Ovary (tissue), 10 donors: ENCODE measurements at places on chromosomes 2 and 18. TPM values are rescaled to one million over a fixed set of nuclear protein-coding genes. Genes with fewer than 3 reads are reported as not detected.

Gene SIX3
- total RNA-seq, result not detected

Gene ZC3H8
- total RNA-seq, result 9.8 TPM

Gene ANO7
- 4.0 TPM for total RNA-seq

Gene SKOR2
- total RNA-seq, result not detected

Gene DYSF
- 4.4 TPM for total RNA-seq

Gene SMYD1
- total RNA-seq, result not detected

Gene C2orf80
- not detected for total RNA-seq

Gene ASIC4
- not detected for total RNA-seq

Gene ZNF804A
- 0.07 TPM for total RNA-seq

Gene ARHGAP25
- total RNA-seq, result 15.2 TPM

Gene OXER1
- 6.0 TPM for total RNA-seq

- peaks cover 26% of the 10 kb centered on the region for H3K4me1 ChIP-seq
- no peaks in the 10 kb centered on the region for H3K27me3 ChIP-seq
- H3K4me3 ChIP-seq, result no peak overlapping the region
- no peaks in the 10 kb centered on the region for H3K36me3 ChIP-seq
- DNase-seq, result peak; percentile 45
Measured at GRCh38 chr2:217797661-217798069, 205.1 kb downstream of the TNS1 start.

DNA sequence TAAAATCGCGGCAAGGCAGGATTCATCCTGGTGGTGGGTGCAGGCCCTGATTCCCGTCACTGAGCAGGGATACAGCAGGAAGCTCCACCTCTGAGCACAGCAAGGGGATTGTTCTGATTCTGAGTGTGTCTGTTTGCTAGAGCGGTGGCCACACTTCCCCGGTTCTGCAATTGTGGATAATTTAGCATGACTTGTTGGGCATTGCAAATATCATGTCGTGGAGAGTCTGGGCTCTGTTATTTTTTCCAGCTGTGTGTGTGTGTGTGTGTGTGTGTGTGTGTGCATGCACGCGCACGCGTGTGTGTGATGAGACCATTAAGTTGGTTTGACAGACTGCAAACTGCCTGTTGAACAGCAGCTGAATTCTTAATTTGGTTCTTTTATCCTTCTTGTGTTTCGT is 4.1 kb upstream of the TMEM18 start:
- no peaks in the 10 kb centered on the region for H3K27me3 ChIP-seq
- DNase-seq, result no peak
- no peak overlapping the region for H3K4me3 ChIP-seq
- no peak overlapping the region for H3K27ac ChIP-seq
- no peaks in the 10 kb centered on the region for H3K4me1 ChIP-seq

- H3K36me3 ChIP-seq, result no peaks in the 10 kb centered on the region
- H3K4me1 ChIP-seq, result peaks cover 4% of the 10 kb centered on the region
- DNase-seq, result no peak
Measured at GRCh38 chr18:7090771-7091170, 26.8 kb downstream of the LAMA1 start.

- no peak overlapping the region for H3K4me3 ChIP-seq
- no peak for DNase-seq
- no peaks in the 10 kb centered on the region for H3K27me3 ChIP-seq
- no peaks in the 10 kb centered on the region for H3K4me1 ChIP-seq
- H3K36me3 ChIP-seq, result no peaks in the 10 kb centered on the region
Measured at GRCh38 chr2:100419915-100420314, 2.4 kb upstream of the CHST10 start.

DNA sequence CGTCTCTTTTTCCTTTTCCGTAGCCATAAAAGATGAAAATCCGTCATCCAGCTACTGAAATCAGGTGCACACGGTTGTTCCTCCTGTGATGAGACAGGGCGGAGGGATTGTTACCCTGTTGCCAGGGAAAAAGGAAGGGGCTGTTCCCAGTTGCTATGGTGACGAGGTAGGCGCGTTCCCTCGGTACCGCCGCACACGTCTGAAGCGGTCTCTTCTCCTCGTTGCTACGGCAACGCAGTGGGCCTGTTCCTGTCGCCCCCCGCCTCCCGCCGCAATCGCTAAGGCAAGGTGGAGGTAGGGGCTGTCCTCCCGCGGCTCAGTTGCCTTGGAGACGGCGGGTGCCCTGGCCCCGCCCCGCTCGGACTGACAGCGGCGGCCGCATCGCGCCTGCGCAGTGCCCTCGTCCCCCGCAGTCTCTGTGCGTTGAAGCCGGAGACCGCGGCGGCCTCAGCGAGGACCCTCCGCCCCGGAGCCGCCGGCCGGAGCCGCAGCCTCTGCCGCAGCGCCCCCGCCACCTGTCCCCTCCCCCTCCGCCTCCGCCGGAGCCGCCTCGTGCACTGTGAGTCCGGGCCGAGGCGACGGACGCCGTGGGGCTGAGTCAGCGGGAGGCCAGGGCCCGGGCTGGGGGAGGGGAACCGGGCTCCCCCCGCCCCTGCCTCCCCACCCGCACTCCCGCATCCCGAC is at the start of gene MAPRE3:
Gene MAPRE3, plus strand, starts transcription at position 394 of the 684 bp plus-strand sequence. CDS start 51,582 bp downstream, outside the sequence.
- peak within 1 kb of the TSS; percentile 76 for H3K4me3 ChIP-seq
- peaks cover 4% of the 10 kb centered on the region for H3K4me1 ChIP-seq
- no peaks in the 10 kb centered on the region for H3K27me3 ChIP-seq
- peak within 1 kb of the TSS; percentile 89 for H3K27ac ChIP-seq
- no peaks in the 10 kb centered on the region for H3K36me3 ChIP-seq

- no peak for DNase-seq
- H3K36me3 ChIP-seq, result no peaks in the 10 kb centered on the region
- no peaks in the 10 kb centered on the region for H3K4me1 ChIP-seq
- no peak overlapping the region for H3K4me3 ChIP-seq
Measured at GRCh38 chr2:221896505-221897151, 324.5 kb upstream of the EPHA4 start.

DNA sequence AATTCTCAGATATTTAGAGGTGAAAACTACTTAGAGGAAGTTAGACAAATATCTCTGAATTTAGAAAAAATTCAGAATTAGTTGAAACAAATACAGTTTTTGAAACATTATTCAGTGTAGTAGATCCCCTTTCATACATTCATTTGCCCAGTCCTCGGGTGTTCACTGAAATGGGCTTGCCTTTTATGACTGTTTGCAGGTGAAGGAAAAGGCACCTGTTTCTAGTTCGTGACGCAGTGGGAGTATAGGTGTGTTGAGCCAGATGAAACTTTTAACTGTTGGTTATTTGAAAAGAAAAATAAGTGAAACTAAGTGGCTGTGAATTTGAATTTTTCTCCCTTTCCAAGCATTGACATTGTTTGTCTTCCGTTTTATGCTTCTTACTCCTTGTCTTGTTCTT is 28.9 kb downstream of the TMEFF2 start:
- H3K36me3 ChIP-seq, result no peaks in the 10 kb centered on the region
- no peaks in the 10 kb centered on the region for H3K4me1 ChIP-seq
- no peak overlapping the region for H3K4me3 ChIP-seq
- DNase-seq, result no peak

DNA sequence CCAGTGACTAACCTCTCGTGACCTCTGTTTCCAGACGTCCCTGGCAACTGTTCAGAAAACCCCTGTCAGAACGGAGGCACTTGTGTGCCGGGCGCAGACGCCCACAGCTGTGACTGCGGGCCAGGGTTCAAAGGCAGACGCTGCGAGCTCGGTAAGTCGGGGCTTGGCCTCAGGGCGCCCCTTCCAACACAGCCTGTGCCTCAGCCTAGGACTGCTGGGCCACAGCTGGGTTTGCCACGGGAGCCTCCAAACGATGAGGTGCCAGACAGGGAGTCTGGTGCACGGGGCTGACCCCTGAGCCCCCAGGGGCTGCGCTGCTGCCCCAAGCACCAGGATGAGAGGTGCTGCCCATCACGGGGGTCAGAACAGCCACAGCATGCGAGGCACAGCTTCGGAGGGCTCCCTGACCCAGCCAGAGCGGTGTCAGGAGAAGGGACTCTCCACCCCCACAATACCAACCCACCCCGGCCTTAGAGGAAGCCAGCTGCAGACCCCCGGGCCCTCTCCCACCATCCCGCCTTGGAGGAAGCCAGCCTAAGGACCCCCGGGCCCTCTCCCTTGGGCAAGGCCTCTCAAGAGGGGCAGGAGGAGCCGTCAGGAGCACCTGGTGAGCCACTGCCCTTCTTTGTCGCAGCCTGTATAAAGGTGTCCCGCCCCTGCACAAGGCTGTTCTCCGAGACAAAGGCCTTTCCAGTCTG is 20.3 kb downstream of the MTERF4 start:
- H3K36me3 ChIP-seq, result no peaks in the 10 kb centered on the region
- no peak overlapping the region for H3K4me3 ChIP-seq
- no peak overlapping the region for H3K27ac ChIP-seq
- peaks cover 4% of the 10 kb centered on the region for H3K4me1 ChIP-seq
- no peak for DNase-seq

DNA sequence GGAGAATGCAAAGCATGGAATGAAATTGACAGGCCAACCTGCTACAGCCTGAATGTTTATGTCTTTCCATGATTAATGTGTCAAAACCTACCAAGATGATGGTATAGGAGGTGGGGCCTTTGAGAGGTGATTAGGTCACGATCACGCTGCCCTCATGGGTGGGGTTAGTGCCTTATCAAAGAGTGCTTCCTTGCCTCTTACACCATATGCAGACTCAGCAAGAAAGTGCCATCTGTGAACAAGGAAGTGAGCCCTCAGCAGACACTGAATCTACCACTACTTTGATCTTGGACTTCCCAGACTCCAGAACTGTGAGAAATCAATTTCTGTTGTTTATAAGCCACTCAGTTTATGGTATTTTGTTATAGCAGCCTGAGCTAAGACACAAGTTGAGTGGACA is 147.5 kb upstream of the BCL2L11 start:
- no peak overlapping the region for H3K27ac ChIP-seq
- no peak for DNase-seq
- no peaks in the 10 kb centered on the region for H3K36me3 ChIP-seq
- no peaks in the 10 kb centered on the region for H3K27me3 ChIP-seq
- H3K4me1 ChIP-seq, result no peaks in the 10 kb centered on the region

DNA sequence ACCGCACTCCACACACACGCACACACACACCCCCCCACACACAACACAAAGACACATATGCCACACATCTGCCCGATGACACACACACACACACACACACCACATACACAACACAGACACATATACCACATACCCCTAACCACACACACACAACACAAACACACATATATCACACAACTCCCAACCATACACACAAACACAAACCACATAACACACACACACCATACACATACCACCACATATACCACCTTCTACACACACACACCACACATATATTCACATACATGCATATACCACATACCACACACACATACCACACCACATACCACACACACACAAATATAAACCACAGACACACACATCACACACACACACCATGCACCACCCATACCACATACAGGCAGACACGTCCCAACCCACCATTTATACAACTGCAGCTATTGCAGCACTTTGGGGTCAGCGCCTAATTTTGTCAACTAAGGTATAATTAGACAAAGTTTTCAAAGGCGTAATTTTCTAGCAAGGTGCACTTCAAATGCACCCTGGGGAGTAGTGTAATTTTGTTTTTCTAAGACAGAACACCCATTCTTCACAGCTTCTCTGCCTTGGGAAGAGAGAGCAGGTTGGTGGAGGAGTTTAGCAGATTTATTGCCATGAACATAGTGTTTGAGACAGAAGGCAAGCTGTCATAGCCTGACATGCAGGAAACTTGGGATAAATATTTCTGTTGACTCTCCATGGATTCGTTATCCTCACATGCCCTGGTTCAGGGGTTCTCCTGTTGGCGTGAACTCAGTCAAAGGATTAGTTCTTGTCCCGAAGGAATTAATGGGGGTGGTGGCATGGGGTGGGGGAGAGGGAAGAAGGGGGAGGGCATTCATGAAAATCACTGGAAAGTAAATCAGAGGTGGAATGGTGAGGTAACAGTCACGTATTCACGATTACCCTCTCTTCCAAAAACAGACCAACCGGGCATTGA is 416.1 kb downstream of the LPIN1 start:
- DNase-seq, result no peak
- H3K4me1 ChIP-seq, result no peaks in the 10 kb centered on the region
- H3K27me3 ChIP-seq, result no peaks in the 10 kb centered on the region
- no peak overlapping the region for H3K4me3 ChIP-seq
- H3K27ac ChIP-seq, result no peak overlapping the region

DNA sequence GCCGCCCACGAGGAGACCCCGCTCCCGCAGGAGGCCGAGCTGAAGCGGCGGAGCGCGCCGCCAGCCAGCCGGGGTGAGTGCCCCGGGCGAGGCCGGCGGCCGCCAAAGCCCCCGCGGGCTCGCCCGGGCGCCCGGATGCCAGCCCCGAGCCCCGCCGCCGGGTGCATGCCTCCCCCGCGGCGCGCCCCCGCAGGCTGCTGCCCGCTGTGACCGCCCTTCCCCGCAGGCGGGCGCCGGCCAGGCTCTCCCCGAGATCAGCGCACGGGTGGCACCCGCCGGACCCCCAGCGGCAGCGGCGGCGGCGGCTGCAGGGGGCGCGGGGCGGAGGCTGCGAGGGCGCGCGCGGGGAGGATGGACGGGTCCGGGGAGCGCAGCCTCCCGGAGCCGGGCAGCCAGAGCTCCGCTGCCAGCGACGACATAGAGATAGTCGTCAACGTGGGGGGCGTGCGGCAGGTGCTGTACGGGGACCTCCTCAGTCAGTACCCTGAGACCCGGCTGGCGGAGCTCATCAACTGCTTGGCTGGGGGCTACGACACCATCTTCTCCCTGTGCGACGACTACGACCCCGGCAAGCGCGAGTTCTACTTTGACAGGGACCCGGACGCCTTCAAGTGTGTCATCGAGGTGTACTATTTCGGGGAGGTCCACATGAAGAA is 470 bp downstream of the KCNF1 start:
- no peak overlapping the region for H3K27ac ChIP-seq
- DNase-seq, result no peak
- H3K36me3 ChIP-seq, result no peaks in the 10 kb centered on the region
- H3K27me3 ChIP-seq, result no peaks in the 10 kb centered on the region
- H3K4me3 ChIP-seq, result no peak overlapping the region

- H3K36me3 ChIP-seq, result no peaks in the 10 kb centered on the region
- no peak overlapping the region for H3K27ac ChIP-seq
- H3K27me3 ChIP-seq, result no peaks in the 10 kb centered on the region
- DNase-seq, result no peak
- H3K4me3 ChIP-seq, result no peak overlapping the region
Measured at GRCh38 chr2:129067953-129068352, 749.3 kb upstream of the HS6ST1 start.

DNA sequence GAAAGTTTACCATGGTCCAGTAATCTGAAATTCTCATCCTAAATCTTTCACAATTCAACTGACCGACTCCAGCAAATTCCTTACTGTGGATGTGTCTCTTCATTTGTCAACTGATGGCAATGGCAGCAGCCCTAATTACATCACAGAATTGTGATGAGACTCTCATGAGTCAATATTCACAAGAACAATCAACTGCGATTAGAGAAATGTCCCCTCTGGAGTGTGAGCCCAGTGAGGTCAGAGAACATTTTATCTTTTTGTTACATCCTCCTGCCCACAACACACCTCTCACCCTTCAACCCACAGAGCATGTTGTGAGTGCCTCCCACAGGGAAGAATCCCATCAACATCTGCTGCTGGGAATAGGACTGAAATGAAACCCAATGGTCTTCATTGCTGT is 73.6 kb downstream of the CD226 start:
- no peak overlapping the region for H3K27ac ChIP-seq
- no peak for DNase-seq
- no peaks in the 10 kb centered on the region for H3K27me3 ChIP-seq
- H3K36me3 ChIP-seq, result no peaks in the 10 kb centered on the region
- H3K4me3 ChIP-seq, result no peak overlapping the region

- no peaks in the 10 kb centered on the region for H3K4me1 ChIP-seq
- H3K36me3 ChIP-seq, result no peaks in the 10 kb centered on the region
Measured at GRCh38 chr2:40841856-40842255, 390.0 kb upstream of the SLC8A1 start.
